Naive thymus-derived CD4-positive, alpha-beta T cell (primary cell): ENCODE measurements at places on chromosomes 2 and 18. TPM values are rescaled to one million over a fixed set of nuclear protein-coding genes. Genes with fewer than 3 reads are reported as not detected.

Gene RHOB
- 9.2 TPM for total RNA-seq

Gene STARD6
- not detected for total RNA-seq

Gene SPP2
- total RNA-seq, result not detected

Gene CCDC141
- 36.1 TPM for total RNA-seq

Gene CXCR1
- 1.0 TPM for total RNA-seq

Gene TMEM131
- total RNA-seq, result 43.6 TPM

Gene PRSS56
- total RNA-seq, result not detected

Gene NT5DC4
- total RNA-seq, result 0.56 TPM

Gene CROCC2
- total RNA-seq, result not detected

Gene CYTIP
- 363 and 380 TPM in 2 replicates for total RNA-seq

Gene SEPTIN2
- total RNA-seq, result 189 TPM

Gene SERPINB12
- total RNA-seq, result not detected

Gene PLEKHA3
- 23.9 TPM for total RNA-seq

Gene LYPD6B
- not detected for total RNA-seq

Gene C2orf66
- 0.53 and 1.1 TPM in 2 replicates for total RNA-seq

Gene CIB4
- total RNA-seq, result not detected

Gene ABCG5
- total RNA-seq, result not detected

Gene PTPRN
- 0.48 TPM in 1 of 2 replicates, not detected in the other for total RNA-seq

Gene PPIG
- total RNA-seq, result 62.6 TPM

Gene ATP8B1
- not detected for total RNA-seq

Gene CHRND
- not detected in 2 replicates for total RNA-seq

Gene PFN4
- total RNA-seq, result not detected

Gene VIL1
- total RNA-seq, result not detected

Gene DARS1
- 52.0 TPM for total RNA-seq

Gene EFR3B
- not detected for total RNA-seq

Gene MPP4
- 0.47 TPM for total RNA-seq

Gene DYSF
- 4.0 TPM for total RNA-seq
